ENCODE measurements at places on chromosomes 1 and 21. TPM values are rescaled to one million over a fixed set of nuclear protein-coding genes. Genes with fewer than 3 reads are reported as not detected.
A peak's percentile ranks its signal among the peaks of the same experiment; 100 is the strongest.

S100PBP gene
- 46.1 TPM for total RNA-seq

AMY1C gene
- not detected for total RNA-seq

GRCh38 chr1:211591980-211592493 is 13.1 kb upstream of the SLC30A1 start:
- H3K4me1 ChIP-seq: no peaks in the 10 kb centered on the region
- H3K36me3 ChIP-seq: no peaks in the 10 kb centered on the region
- no peak overlapping the region for H3K27ac ChIP-seq
- H3K27me3 ChIP-seq: no peaks in the 10 kb centered on the region

- no peaks in the 10 kb centered on the region for H3K4me1 ChIP-seq
- H3K27me3 ChIP-seq: no peaks in the 10 kb centered on the region
- no peak overlapping the region for H3K27ac ChIP-seq
- no peak overlapping the region for H3K4me3 ChIP-seq
- peaks cover 52% of the 10 kb centered on the region for H3K36me3 ChIP-seq
These were observed 81.7 kb downstream of the PTPRU start for GRCh38 chr1:29317916-29318530.

DNA sequence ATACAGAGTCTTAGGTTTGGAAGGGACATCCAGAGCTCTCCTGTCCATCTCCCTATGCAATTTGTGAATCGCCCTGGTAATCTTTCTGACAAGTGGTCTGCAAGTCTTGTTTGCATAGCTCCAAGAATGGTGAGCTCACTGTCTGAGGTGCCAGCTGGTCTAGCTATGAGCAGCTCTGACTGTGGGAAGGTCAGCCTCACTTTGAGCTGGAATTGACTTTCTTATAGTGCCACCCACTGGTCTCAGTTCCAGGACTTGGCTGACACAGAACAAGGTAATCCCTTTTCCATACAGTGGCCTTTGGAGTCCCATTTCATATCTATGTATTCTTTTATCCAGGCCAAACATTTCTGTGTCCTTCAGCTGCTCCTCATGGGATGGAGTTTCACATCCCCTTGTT is 95.6 kb upstream of the C8B start:
- no peak for DNase-seq
- H3K4me1 ChIP-seq: no peaks in the 10 kb centered on the region
- no peak overlapping the region for H3K4me3 ChIP-seq

DNA sequence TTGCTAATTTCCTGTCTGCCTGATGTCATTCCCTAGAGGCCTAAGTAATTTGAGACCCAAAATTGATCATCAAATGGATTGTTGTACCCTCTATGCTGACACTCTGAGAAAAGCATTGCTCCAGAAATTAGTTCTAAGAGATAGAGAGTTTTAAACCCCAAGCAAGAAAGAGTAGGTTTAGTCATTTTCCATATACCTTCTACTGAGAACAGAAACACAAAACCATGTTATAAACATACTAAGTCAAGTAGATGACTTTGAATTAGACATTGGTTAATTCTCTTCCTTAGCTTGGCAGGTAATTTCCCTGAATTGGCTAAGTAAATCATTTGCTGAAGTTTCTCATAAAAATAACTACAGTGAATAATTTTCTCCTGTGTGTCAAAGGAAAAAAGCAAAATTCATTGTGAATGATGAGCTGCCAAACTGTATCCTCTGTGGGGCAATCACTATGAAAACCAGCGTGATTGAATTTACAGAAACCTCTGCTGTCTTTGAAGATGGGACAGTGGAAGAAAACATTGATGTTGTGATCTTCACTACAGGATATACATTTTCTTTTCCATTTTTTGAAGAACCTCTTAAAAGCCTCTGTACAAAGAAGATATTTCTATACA is 20.1 kb downstream of the FMO4 start:
- no peaks in the 10 kb centered on the region for H3K4me1 ChIP-seq
- no peaks in the 10 kb centered on the region for H3K27me3 ChIP-seq
- no peaks in the 10 kb centered on the region for H3K36me3 ChIP-seq
- no peak for DNase-seq
- H3K27ac ChIP-seq: no peak overlapping the region
- H3K4me3 ChIP-seq: no peak overlapping the region

- no peak for DNase-seq
- H3K27me3 ChIP-seq: no peaks in the 10 kb centered on the region
- no peaks in the 10 kb centered on the region for H3K4me1 ChIP-seq
- H3K36me3 ChIP-seq: no peaks in the 10 kb centered on the region
These were observed 871 bp downstream of the PLA2G2F start for GRCh38 chr1:20139776-20140612.

DNA sequence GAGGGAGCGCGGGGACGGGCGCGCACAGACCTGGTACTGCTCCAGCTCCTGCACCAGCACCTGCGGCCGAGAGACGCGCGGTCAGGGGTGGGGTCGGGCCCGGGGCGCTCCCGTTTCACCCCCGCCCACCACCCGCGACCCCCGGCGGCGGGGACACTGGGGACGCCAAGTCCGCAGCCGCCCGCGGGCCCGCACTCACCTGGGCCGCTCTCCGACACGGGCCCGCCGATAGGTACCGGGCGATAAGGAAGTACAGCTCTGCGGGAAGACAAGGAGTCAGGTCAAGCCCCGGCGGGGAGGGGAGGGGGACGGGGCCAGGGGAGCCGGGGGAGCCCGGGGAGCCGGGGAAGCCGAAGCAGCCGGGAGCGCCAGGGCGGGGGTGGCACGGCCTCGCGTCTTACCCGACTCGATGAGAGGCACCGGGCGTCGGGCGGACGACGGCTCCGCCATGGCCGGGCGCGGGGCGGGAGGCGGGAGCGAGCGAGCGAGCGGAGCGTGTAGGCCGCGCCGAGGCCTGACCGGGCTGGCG is 326 bp downstream of the BRWD1 start:
- peaks cover 23% of the 10 kb centered on the region for H3K36me3 ChIP-seq
- H3K4me3 ChIP-seq: peak overlapping the region; percentile 57
- H3K27ac ChIP-seq: peak overlapping the region; percentile 40

GRCh38 chr1:154619181-154619948 is 11.4 kb upstream of the ADAR start:
- no peak for DNase-seq
- no peak overlapping the region for H3K4me3 ChIP-seq
- H3K27me3 ChIP-seq: no peaks in the 10 kb centered on the region
- H3K4me1 ChIP-seq: no peaks in the 10 kb centered on the region
- no peaks in the 10 kb centered on the region for H3K36me3 ChIP-seq
- H3K27ac ChIP-seq: no peak overlapping the region

GRCh38 chr1:41315871-41316270 is 45.4 kb upstream of the FOXO6 start:
- no peaks in the 10 kb centered on the region for H3K36me3 ChIP-seq
- H3K27me3 ChIP-seq: no peaks in the 10 kb centered on the region
- peaks cover 23% of the 10 kb centered on the region for H3K4me1 ChIP-seq
- no peak overlapping the region for H3K27ac ChIP-seq
- DNase-seq: no peak

Measured in spinal cord (tissue), 10 donors.